ENCODE measurements at places on chromosomes 12 and 14.

DNA sequence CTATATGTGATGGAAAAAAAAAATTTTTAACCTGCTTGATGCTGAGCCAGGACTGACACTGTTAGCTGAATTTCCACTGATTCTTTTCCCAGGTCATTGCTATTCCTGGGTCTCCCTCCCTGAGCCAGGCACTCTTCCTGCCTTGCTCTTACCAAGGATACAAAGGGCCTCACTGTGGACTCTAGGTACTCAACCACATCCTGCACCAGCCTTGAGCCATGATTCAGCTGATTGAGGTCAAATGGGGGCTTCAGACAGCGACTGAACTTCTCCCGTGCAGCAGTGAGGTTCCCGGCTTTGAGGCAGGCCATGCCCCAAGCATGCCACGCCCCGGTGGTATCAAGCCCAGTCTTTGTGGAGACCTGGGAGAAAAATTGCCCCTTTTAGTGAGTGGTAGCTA is 54.3 kb downstream of the ZFYVE26 start:
- DNase-seq: no peak

DNA sequence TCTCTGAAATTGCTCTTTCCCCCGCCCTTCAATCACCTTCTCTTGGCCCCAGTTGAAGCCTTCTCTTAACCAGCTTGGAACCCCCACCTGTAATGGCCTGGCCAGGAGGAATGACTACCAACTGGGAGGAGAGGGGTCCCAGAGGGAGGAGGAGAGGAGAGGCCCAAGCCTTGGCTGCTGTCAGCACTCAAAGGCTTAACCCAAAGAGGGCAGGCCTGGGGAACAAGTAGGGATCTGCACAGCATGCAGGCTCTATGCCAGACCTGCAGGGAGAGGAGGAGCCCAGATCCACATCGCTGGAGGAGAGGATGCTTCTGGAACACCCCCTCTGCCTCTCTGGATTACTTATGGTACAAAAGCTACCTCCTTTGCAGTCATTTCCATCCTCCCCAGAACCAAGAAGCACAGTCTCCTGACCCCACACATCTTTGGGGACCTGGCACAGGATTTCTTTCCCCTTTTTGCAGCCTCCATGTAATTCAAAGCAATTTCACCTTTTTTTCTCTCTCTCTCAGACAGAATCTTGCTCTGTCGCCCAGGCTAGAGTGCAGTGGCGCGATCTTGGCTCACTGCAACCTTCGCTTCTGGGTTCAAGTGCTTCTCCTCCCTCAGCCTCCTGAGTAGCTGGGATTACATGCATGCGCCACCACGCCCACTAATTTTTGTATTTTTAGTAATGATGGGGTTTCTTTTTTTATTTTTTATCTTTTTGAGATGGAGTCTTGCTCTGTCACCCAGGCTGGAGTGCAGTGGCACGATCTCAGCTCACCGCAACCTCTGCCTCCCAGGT is 6.2 kb downstream of the RARG start:
- DNase-seq: peak; percentile 55

GRCh38 chr12:63023926-63024325 is 89.0 kb upstream of the PPM1H start:
- DNase-seq: no peak

DNA sequence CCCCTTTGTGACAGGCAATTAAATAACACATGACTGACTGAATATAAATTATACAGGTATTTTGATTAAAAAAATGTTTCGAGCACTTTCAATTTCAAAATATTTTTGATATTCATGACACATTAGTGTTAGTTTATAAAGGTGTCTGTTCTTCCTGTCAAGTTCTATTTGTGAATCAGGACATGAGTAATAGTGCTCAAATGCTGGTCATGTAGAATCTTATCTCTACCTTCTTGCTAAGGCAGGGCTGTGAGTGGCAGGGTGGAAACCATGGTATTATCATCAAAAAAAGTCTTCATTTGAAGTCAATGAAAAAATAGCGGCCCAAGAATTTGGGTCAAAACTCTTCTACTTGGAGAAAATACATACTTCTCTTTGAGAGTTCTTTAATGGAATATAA is 250.2 kb downstream of the DACT1 start:
- DNase-seq: no peak

- DNase-seq: no peak
These were observed 264.4 kb downstream of the SYT1 start for GRCh38 chr12:79128956-79129355.

- DNase-seq: no peak
These were observed 74.6 kb upstream of the CEP83 start for GRCh38 chr12:94534278-94534677.

- DNase-seq: no peak
These were observed 18.2 kb upstream of the STRAP start for GRCh38 chr12:15863984-15864383.

DNA sequence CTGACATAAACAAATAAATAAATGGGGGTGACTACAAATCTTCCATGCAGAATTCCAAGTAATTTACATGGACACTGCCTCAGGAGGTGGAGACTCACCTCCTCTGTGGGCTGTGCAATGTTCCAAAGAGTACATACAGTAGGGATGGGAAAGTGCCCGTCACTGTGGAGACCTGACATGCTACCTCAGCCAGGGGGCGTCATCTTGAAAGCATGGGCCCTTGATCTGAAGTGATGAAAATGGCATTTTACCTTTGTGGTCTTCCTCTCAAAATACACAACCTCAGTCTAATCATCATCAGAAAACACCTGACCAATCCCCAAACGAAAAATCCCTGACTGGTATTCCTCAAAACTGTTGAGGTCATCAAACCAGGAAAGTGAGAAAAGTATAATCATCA is 48.4 kb downstream of the ANAPC7 start:
- no peak for DNase-seq

GRCh38 chr14:61520576-61520975 is 174.7 kb upstream of the HIF1A start:
- DNase-seq: no peak

- no peak for DNase-seq
These were observed 171.7 kb downstream of the MIPOL1 start for GRCh38 chr14:37369425-37369824.

DNA sequence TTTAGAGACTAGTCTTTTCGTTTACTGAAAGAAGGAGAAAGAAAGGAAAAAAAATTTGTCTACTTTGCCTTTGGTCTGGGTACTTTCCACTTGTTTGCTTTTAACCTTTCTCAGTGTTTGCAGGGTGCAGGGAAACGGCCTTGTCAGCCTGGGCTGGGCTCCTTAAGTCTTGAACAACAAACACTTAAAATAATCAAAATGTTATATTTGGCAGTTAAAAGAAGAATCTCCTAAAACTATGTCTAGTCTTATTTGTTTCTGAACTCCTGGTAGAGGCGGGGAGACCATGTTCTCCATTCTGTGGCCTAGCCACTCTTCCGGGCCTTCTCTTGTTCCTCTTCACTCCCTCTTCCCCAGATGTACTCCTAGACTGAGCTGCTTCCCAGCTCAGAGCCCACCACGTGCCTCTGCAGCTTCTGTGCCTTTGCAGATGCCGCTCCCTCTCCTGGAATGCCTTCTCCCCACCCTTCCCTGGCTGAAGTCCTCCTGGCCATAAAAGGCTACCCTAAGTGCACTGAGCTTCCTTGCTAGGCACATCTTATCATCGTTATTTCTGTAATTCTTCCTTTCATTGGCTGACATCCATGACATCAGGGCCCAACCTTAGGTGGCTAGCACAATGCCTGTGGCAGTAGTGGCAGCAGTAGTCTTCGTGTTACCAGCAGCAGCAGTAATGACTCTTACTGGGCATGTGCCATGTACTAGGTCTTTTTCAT is 432.9 kb downstream of the ZFP36L1 start:
- no peak for DNase-seq

- no peak for DNase-seq
These were observed 32.4 kb upstream of the CD69 start for GRCh38 chr12:9792961-9793617.

DNA sequence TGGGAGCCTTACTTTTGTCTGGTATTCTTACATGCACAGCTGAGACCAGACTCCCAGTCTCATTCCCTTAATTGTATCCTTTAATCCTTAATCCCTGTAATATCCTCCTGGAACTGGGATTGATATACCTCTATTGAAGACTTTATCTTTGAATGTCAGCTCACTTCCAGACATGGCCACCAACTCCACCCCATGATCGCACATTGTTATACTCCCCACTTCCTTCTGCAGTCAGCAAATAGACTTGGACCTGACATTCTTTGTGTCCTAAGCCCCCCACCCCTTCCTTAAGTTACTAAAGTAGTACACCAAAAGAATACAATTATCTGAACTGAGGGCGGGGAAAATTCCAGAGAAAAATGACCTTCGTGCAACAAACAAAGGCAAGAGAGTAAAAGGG is 8.6 kb upstream of the OSBPL8 start:
- no peak for DNase-seq

- no peak for DNase-seq
These were observed 33.7 kb downstream of the CPM start for GRCh38 chr12:68899251-68899771.

DNA sequence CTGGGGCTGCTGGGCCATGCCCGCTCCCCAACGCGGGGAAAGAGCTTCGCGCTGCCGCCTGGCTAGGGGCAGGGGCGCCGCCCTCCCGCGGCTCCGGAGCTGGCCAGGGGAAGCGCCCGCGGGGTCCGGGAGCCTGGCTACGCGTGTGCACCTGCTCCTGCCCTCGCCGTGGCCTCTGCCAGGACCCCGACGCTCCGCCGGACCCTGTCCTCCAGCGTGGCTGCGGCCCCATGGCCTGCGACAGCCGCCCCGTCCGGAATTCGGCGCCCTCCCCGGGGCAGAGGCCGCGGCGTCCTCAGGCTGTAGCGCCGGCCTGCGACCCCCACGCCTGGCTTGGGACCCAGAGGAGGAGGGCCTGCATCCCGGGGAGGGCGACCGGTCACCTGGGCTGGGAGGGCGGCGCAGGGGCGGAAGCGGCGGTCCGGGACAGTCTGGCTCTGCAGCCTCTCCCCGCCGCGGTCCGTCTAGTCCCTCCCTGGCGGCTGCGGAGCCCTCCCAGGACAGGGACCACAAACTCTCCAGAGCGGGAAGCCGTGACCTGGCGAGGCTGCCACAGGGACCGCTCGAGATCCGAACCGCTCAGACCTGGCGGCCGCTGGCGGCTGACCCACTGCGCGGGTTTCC is 85.6 kb downstream of the ALG10 start:
- DNase-seq: no peak

- no peak for DNase-seq
These were observed at the start of gene HNF1A for GRCh38 chr12:120978296-120979219. HNF1A (plus strand) TSS chr12:120978543; CDS start chr12:120978769, 226 bp downstream.

DNA sequence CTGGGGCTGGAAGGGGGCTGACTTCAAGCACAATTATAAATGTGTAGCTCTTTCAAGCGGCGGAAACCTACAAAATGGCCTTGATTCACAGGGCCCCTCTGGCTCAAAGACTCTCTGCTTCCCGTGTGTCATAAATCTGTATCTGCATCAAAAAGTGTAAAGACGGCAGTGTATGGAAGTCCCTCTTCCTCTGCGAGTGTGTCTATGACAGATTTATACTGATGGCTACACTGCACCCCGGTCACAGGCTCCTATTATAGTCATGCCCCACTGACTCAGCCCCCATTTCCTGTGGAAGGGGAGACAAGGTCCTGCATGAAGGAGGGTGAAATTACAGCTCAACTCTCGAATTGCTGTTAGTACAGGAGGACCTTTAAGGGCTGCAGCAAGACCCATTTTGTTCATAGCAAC is 68.6 kb downstream of the HMGA2 start:
- DNase-seq: no peak

- no peak for DNase-seq
These were observed 101.0 kb downstream of the BEGAIN start for GRCh38 chr14:100486025-100486828.

DNA sequence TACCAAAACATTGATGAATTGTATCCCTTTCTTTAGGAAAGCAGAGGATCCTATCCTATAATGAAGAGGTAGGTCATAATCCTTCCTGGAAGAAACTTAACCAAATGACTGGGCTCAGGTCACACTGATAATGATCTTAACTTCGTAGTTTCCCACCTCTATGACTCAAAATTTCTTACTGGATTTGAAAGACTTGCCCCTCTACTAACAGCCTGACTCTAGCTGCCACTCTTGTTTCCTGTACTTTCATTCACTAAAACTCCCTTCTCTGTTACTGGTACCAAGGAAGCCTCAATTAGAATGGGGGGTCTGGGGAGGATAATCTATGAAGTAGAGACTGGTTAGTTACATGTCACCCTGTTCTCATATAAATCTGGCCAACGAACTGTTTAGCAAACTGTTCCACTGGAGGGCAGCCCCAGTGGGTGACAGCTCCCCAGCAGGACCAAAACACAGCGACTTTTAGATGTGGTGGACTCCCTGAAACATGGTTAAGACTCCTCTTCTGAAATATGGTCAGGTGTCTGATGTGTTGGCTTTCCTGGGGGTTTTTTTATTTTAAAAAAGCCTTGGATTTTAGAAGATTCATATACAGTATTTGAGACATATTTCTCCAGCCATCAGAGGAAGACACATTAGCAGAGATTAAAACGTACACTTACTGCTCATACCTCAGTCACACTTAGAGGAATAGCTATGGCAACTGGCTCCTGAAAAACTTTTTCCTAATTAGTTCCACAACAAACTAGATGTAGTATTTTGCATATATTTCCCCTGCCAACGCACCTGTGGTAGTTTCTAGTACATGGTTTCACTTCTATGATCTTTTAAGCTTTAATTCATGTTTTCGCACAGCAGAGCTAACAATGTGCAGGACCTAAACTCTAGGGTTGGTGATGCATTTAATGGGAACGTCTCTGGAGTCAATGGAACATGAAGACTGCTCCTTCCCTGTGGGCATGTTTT is 72.3 kb downstream of the ACADS start:
- no peak for DNase-seq

DNA sequence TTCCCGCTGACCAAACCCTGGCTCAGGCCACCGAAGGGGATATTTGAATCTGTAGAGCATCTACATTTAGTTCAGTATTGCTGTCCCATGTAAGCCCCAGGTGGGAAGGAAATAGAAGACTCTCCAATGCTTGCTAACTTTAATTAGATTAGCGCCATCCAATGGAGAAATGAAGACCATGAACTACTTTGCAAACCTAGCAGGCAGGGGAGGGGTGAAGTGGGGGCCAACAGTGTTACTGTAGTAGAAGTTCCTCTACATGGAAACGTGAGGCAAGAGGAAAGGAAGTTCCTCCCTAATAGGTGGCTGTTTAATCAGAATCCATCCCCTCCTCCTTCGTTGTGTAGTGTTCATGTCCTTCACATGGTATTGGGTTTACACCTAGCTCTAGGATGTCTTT is 9.3 kb upstream of the DENND5B start:
- no peak for DNase-seq

All from RWPE2 (cell line).